Skeletal muscle tissue (tissue), 5 donors: ENCODE measurements at places on chromosomes 12 and 14. TPM values are rescaled to one million over a fixed set of nuclear protein-coding genes. Genes with fewer than 3 reads are reported as not detected.

Gene BBOF1
- total RNA-seq: 2.1 TPM

Gene RFX4
- total RNA-seq: not detected

Gene FOXG1
- total RNA-seq: not detected

Gene TEX22
- under 0.01 TPM for total RNA-seq

Gene RIN3
- total RNA-seq: 4.7 TPM
